Astrocyte (in vitro differentiated cells and primary cell): ENCODE measurements at places on chromosomes 1 and 21. TPM values are rescaled to one million over a fixed set of nuclear protein-coding genes. Genes with fewer than 3 reads are reported as not detected.

DNA sequence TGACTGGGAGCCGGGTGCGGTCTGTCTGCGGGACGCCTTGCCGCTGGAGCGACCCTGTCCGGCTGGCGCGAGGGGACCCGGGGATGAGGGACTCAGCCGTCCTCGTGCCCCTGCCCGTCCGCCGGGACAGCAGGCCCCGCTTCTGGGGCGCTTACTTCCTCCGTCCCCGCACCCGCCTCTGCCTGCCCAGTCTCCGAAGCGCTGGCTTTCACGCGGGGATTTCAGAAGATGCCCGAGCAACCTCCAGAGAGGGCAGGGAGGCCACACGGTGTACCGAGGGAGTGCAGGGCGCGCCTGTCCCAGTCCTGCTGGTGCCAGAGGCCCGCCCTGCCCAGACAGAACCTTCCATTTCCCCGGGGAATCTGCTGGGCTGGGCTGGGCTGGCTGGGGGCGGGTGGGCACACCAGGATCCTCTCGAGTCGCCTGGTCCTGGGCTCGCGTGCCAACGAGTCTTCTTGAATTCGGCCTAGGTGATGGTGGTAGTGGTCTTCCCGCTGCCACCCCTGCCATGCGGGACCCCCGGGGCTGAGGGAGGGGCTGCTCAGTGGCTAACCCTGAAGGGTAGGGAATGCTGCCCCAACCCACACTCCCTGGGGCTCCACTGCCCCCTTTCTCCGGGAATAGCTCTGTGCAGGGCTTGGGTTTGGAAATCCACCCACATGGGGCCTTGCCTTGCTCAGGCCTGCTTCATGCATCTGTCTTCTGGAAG lies 2.5 kb upstream of the TRPM2 start:
- DNase-seq = no peak
- no peak overlapping the region for H3K27ac ChIP-seq
- H3K27me3 ChIP-seq = peaks cover 14% of the 10 kb centered on the region

DNA sequence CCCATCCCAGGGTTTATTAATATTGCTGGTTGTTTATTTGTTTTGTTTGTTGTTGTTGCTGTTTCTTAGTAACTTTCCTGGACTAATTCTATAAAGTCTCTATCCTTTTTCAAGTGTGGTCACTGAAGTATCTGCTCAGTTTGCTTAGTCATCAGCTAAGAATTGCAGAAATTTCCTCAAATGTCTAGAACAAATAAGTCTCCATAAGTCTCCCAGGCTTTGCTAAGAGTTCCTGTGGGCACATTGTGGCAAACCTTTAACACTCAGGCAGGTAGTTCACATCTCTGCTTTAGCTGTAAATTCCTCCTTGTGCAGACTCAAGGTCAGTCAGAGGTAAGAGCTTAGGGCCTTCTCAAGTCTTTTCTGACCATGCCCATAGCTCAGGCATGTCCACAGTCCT lies 38.9 kb upstream of the C1orf185 start:
- H3K4me3 ChIP-seq = no peak overlapping the region
- peak; percentile 98 for DNase-seq
- no peaks in the 10 kb centered on the region for H3K36me3 ChIP-seq
- no peaks in the 10 kb centered on the region for H3K27me3 ChIP-seq
- H3K4me1 ChIP-seq = peaks cover 28% of the 10 kb centered on the region
- H3K27ac ChIP-seq = peak overlapping the region; percentile 73

DNA sequence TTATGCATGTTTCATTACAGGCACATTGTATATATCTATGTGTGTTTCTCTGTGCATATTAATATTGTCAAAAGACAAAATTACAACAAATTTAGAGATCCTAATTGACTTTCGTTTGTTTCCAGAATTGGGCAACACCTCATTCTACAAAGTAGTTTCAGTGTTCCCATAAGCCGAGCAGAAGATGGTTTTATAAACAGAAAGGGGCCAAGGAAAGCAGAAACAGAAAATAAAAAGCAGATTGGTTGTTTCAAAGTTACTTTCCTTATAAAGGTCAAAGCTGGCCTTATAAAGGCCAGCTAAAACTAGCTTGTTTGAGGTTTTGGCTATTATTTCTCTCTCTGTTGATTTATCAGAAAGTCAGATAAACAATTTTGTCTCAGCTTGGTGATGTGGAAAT lies 116.2 kb upstream of the FGGY start:
- H3K27me3 ChIP-seq = no peaks in the 10 kb centered on the region
- no peaks in the 10 kb centered on the region for H3K4me1 ChIP-seq
- no peak overlapping the region for H3K27ac ChIP-seq
- no peaks in the 10 kb centered on the region for H3K36me3 ChIP-seq
- H3K4me3 ChIP-seq = no peak overlapping the region

- H3K36me3 ChIP-seq = peaks cover 32% of the 10 kb centered on the region
- H3K4me3 ChIP-seq = no peak overlapping the region
- peak; percentile 44 for DNase-seq
- H3K27me3 ChIP-seq = no peaks in the 10 kb centered on the region
- H3K27ac ChIP-seq = no peak overlapping the region
Measured at GRCh38 chr1:155729031-155729898, 40.4 kb downstream of the DAP3 start.

- DNase-seq = no peak
- H3K27me3 ChIP-seq = peaks cover 2% of the 10 kb centered on the region
- no peak overlapping the region for H3K4me3 ChIP-seq
- no peaks in the 10 kb centered on the region for H3K36me3 ChIP-seq
- H3K4me1 ChIP-seq = no peaks in the 10 kb centered on the region
Measured at GRCh38 chr1:165129568-165130164, 226.8 kb downstream of the LMX1A start.

- H3K27me3 ChIP-seq = no peaks in the 10 kb centered on the region
- peak; percentile 89 for DNase-seq
- peaks cover 15% of the 10 kb centered on the region for H3K4me1 ChIP-seq
- H3K27ac ChIP-seq = no peak overlapping the region
Measured at GRCh38 chr21:31298618-31299269, 45.3 kb downstream of the TIAM1 start.

DNA sequence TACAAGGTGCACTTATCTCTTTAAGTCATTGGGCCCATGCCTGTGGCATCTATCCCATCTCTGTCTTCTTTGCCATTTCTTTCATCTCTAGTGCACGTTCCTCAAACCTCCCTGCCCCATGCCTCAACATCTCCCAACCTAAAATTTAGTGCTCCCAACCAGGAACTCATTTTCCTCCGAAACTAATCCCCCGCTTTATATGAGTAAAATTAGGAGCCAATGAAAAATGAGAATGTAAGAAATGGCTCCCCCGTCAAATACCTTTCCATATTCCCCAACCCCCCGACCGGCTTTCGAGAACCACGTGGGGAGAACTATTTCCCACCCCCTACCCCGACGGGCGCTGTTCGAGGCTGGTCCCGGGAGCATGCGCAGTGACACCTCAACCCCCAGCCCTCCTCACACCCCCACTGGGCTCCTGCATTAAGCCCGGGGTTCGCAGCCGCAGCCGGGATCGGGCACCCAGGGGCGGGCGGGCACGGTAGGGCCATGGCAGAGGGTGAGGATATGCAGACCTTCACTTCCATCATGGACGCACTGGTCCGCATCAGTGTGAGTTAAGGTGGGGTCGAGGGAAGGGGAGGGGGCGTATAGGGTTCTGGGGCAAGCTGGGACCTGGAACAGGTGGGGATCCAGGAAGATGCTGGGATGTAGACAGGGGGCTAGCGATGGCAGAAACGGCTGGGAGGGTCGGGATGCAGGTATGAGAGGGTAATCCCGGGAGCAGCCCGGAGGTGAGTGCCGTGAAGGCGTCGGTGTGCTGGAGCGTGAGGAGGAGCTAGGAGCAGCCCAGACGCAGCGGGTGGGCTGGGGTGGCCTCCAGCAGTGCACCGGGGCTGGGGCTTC lies at the start of gene TRIM46:
Gene TRIM46 (plus strand): TSS at position 372 of the 846 bp plus-strand sequence. CDS start 118 bp downstream, at position 490.
- H3K27ac ChIP-seq = peak within 1 kb of the TSS; percentile 93
- H3K27me3 ChIP-seq = no peaks in the 10 kb centered on the region
- peaks cover 22% of the 10 kb centered on the region for H3K4me1 ChIP-seq

DNA sequence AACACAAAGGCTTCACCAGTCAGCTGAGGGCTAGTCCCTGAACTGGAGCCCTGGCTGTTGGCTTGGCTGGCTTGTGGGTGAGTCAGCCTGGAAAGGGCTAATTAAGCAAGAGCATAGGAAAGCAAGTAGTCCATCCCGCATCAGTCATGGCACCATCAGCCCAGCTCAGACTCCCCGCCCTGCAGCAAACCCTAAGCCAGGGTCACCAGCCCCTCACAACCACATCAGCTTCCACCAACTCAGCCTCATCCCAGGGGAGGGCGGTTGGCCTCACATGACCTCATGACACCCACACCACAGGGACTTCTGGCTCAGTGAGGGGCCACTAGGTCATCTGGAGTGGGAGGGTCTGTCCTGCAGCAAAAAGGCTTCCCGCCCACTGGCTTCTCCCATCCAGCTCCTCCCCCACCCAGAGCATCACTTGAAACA lies 7.0 kb upstream of the SPATC1L start:
- H3K4me3 ChIP-seq = no peak overlapping the region
- peaks cover 34% of the 10 kb centered on the region for H3K4me1 ChIP-seq

DNA sequence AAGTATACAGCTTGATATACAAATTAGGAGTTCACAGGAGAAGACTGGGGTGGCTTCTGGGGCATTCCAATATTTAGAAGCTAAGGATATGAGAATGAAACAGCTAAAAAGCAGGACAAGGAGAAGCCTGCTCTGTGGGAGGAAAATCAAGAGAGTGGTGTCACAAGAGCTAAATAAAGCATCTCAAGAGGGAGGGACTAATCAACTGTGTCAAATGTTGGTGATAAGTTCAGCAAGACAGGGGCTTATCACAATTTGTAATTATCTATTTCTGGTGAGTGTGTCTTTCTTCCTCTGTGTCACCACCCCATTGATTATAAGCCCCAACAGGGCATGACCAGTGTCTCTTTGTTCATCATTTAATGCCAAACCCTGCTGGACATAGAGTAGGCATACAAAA lies 295.8 kb upstream of the DUSP10 start:
- H3K4me1 ChIP-seq = no peaks in the 10 kb centered on the region
- H3K4me3 ChIP-seq = no peak overlapping the region
- no peak for DNase-seq
- no peaks in the 10 kb centered on the region for H3K27me3 ChIP-seq

DNA sequence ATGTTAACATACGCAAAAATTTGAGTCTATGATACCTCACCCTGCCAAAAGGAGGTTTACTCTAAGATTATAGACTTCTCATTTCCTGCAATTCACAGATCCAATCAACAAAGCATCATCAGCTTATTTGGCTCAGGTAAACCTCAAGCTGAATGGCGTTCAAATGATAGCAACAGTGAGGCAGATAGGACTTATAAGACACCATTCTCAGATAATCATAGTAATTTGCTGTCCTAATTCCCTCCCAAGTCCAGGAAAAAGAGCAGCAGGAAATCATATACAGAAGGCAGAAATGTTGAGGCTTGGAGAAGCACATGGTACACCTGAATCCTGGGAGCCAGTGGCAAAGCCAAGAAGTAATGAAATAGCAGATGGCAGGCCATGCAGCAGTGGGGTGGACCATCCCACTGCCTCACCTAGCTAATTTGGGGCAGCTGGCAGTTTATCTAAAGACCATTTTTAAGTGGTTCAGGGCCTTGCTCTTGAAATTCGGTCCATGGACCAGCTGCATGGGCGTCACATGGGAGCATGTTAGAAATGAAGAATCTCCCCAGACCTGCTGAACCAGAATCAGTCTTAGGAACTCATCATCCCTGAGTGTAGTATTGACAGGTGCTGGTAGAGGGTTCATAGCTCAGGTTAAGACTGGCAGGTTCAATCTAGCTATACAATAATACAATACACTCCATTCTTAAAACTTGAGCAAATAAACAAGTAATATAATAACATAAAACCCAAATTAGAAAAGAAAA lies 57.7 kb downstream of the ASTN1 start:
- no peaks in the 10 kb centered on the region for H3K4me1 ChIP-seq
- H3K4me3 ChIP-seq = no peak overlapping the region
- no peaks in the 10 kb centered on the region for H3K27me3 ChIP-seq
- H3K36me3 ChIP-seq = no peaks in the 10 kb centered on the region
- no peak for DNase-seq
- H3K27ac ChIP-seq = no peak overlapping the region

- H3K4me1 ChIP-seq = no peaks in the 10 kb centered on the region
- H3K36me3 ChIP-seq = no peaks in the 10 kb centered on the region
- H3K4me3 ChIP-seq = no peak overlapping the region
- no peak overlapping the region for H3K27ac ChIP-seq
Measured at GRCh38 chr1:231517076-231517475, 11.4 kb upstream of the TSNAX start.

DNA sequence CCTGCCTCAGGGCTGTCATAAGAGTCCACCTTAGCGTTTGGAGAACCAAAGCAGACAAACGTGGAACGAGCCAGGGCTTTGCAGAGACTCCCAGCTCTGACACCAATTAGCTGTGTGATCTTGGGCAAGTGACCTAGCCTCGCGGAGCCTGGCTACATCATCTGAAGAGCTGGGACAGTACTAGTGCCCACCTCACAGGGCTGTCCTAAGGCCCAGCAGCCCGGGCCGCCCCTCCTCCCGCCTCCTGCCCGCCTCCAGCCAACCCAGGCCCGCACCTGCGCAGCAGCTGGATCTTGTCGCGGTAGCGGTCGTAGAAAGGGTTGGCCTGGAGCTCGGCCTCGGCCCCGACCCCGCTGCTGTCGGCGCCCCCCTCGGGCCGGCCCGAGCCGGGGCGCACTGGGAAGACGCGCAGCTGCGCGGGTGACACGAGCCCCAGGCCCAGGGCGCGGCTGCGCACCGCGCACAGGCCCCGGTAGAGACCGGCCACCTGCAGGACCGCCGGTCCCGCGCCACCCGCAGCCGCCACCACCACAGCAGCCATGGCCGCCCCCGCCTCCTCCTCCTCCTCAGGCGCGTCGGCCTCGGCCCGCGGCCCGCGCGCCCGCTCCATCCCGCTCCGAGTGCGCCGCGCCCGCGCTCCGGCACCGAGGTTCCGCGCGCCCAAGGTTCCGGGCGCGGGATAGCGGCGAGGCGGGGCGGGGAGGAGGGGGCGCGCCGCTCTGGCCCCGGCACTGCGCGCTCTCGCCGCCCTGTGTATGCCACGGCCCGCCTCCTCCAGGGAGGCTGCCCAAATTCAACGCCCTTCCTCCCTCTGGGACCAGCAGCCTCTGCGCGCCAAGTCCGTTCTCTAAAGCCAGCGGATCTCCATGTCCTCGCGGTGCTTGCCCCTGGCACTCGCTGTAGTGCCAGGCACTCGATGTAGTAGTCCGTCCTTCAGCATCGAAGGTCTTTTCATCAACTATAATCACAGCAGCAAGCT lies at the start of gene ATPAF1:
Gene ATPAF1 (minus strand): TSS at position 583 of the 979 bp plus-strand sequence. CDS start 42 bp downstream, at position 541.
- DNase-seq = peak; percentile 59
- peaks cover 8% of the 10 kb centered on the region for H3K4me1 ChIP-seq
- peaks cover 6% of the 10 kb centered on the region for H3K36me3 ChIP-seq
- H3K27ac ChIP-seq = no peak within 1 kb of the TSS
- H3K27me3 ChIP-seq = no peaks in the 10 kb centered on the region

GRCh38 chr21:16241479-16241963 lies 511.7 kb downstream of the USP25 start:
- no peaks in the 10 kb centered on the region for H3K4me1 ChIP-seq
- H3K27ac ChIP-seq = no peak overlapping the region
- no peaks in the 10 kb centered on the region for H3K36me3 ChIP-seq
- no peak overlapping the region for H3K4me3 ChIP-seq
- DNase-seq = no peak
- no peaks in the 10 kb centered on the region for H3K27me3 ChIP-seq

FMOD gene
- not detected in 2 replicates for total RNA-seq

KRTAP12-2 gene
- not detected in 2 replicates for total RNA-seq

C1orf141 gene
- not detected in 2 replicates for total RNA-seq

PRDM16 gene
- 0.43 and 1.5 TPM in 2 replicates for total RNA-seq
